CD8-positive, alpha-beta memory T cell (primary cell): ENCODE measurements at places on chromosomes 1 and 21. TPM values are rescaled to one million over a fixed set of nuclear protein-coding genes. Genes with fewer than 3 reads are reported as not detected.

Gene AUNIP
- total RNA-seq = 7.3 TPM

DNA sequence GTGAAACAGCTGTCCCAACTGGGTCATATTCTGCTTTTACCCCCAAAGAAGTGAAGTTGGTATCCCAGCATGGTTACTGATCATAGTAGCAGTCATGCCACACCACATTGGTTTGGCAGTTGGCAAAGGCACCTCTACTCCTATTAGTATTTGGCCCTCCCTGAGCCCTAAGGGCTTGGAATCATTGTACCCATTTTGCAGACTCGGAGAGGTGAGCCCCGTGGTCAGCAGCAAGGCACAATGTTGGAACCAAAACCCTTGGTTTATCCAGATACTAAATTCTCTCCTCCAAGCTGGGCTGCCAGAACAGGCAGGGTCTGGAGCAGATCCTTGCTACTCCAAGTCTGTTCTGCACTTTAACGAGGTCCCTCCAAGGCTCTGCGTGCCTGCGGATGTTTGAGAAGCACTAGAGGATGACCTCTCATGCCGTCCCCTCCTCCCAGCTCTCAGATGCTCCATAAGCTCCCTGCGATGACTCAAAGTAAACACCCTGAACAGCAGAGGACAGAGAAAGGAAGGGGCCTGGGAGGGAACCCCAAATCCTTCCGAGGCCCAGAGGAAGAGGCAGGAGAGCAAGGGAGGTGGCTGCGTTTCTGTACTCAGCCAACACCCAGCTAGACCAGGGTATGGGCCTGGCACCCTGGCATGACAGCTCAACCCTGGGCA, 89.3 kb downstream of the PAX7 start:
- no peak for DNase-seq

Gene CELA2B
- total RNA-seq = not detected

DNA sequence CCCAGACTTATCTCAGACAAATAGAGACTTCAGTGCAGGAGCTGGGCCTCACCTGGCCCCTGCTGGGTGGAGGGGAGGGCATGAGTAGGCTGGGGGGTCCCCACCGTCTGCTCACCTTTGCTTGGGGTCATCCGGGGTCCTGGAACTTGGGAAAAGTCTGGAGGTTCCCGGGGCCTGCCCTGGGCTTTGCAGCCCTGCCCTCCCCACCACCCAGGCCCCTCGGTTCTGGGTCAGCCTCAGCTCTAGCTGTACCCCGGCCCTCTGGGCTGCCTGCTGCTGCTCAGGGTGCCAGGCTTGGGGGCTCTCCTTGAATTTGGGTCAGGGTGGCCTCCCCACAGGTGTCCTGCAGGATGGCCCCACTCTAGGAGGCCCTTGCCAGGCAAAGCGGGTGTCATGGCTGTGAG, 2.4 kb upstream of the TMEM52 start:
- no peak for DNase-seq

- DNase-seq = no peak
Measured at GRCh38 chr1:202145068-202145743, 669 bp upstream of the ARL8A start.

GRCh38 chr1:201707027-201707426, 121.9 kb upstream of the IPO9 start:
- no peak for DNase-seq

Gene CFAP45
- 0.75 TPM for total RNA-seq

Gene LCE6A
- total RNA-seq = not detected

DNA sequence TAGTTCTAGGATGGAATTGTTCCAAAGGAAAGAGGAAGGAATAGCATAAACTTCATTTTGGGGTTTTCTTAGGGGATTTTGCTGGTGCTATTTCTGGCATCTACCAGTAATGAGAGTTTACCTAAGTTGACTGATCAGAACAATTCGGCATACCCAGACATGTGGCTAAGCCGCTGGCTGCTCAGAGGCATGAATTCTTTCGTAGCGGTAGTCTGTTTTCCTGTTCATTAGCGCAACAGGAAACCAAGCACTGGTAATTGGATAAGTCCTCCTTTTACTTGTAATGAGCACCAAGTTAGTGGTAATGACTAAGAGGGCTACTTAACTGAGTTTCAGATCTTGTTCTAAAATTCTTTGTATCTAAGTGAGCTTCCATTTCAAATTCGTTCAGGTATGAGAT, 38.6 kb downstream of the C21orf91 start:
- peak; percentile 75 for DNase-seq

GRCh38 chr1:90922996-90923395, 98.8 kb downstream of the ZNF644 start:
- DNase-seq = no peak

Gene CFHR3
- not detected for total RNA-seq

DNA sequence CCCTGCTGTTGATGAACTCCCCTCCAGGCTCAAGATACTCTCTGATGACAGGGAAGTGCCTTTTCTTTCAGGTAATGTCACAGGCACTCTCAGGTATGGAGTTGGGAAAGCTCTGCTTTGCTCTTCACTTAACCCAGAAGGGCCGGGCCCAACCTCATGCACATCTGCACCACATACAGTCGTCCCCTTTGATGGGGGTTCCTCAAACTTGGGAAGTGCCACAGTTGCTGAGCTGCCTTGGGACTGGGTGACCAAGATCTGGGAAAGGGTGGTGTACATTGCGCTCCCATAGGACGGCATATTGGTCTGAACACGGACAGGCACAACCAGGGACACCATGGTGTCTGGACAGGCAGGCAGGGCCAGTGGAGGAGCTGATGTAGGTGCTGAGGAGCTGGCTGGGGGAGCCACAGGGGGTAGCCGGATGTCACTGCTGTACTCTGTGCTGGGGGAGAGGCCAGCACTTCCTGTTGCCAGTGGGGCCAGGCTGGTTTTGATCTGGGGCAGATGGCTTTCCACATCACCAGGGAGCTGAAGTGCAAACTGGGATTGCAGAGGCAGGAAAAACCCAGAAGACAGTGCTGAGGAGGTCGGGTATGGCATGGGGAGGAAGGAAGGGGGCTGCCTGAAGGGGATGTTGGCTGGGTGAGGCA, 96.2 kb upstream of the EDN2 start:
- no peak for DNase-seq

DNA sequence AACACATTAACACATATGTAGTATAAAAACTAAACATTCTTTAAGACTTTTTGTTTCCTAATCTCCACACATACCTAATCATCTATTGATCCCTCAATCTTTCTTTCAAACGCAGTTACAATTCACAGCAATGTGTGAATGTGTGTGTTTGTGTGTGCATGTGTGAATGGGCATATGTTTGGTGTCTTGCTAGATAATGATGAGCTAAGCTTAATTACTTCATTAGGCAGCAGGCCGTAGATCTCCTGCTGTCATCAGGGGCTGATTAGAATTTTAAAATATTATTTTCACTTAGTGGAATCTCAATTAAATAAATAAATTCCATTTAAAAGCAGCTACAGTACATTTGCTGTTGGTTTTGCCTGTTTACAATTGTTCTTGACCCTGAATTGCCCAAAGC, 187.8 kb upstream of the LHX8 start:
- no peak for DNase-seq

- DNase-seq = no peak
Measured at GRCh38 chr1:40095806-40096205, 1.2 kb downstream of the PPT1 start.

GRCh38 chr1:213376862-213377372, 325.9 kb downstream of the RPS6KC1 start:
- DNase-seq = no peak
